ENCODE measurements at places on chromosomes 13 and 19.

DNA sequence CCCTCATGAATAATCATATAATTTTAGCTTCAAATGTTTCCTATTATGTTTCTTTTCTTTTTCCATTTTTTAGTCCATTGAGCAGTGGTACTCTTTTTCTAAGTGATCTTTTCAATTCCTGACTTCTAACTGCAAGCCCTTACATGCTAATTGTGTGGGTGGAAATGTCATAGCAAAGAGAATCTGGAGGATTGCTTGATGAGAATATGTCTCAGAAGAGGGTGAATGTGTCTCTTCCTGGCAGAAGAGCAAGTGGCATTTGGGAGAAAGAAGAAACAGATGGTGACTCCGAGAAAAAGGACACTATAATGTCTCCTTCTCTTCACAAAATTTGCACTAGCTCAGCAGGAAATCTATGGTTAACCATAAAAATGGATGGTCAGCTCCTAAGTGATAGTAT lies 2320.0 kb downstream of the PCDH9 start:
- DNase-seq: no peak

GRCh38 chr13:44921246-44921877 lies 67.9 kb downstream of the NUFIP1 start:
- DNase-seq: no peak

- no peak for DNase-seq
Measured at GRCh38 chr19:22797040-22797439, 13.1 kb upstream of the ZNF99 start.

DNA sequence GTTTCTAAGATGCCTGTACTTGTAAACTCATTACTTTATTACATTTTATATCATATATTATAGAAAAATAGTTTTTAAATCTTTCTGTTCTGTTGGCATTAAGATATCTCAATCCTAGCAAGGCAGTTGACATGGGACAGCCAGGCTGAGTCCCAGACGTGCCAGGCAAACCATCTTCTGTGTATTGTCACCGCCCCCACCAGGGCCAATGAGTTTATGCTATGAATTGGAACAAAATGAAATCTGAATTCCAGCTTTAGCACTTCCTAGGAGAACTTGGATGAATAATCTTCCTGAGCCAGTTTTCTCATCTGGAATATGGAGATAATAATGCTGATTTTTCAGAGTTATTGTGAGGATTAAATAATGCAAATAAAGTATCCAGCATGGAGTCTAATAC lies 79.9 kb upstream of the GSX1 start:
- no peak for DNase-seq

DNA sequence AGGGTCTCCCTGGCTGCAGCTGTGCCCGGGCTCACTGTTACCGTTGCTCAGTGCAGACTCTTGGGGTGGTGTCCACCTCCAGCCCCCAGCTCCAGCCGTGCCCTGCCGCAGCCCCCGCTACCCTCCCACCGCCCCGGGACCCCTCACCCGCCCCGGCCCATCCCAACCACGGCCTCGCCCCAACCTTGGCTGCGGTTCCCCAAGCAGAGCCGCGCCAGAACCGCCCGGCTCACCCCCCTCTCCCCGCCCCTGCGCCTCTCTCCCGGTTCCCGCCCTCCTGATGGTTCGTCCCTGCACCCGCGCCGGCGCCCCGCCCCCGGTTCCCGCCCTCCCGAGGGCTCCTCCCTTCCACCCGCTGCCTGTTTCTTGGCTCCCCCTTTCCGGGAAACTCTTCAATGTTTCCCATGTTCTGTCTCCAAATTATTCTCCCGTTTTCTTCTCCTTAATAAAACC lies 40.3 kb downstream of the ANKRD10 start:
- peak; percentile 12 for DNase-seq

- DNase-seq: no peak
Measured at GRCh38 chr19:45815481-45816216, 541 bp upstream of the RSPH6A start.

GRCh38 chr13:65378943-65379519 lies 1851.1 kb downstream of the PCDH9 start:
- no peak for DNase-seq

All from stimulated activated CD8-positive, alpha-beta memory T cell treated with anti-CD3 and anti-CD28 coated beads, Interleukin-15, amount 100 ng/mL, for 48 hours (primary cell).